Dermis microvascular lymphatic vessel endothelial cell (primary cell): ENCODE measurements at places on chromosomes 11 and 22. TPM values are rescaled to one million over a fixed set of nuclear protein-coding genes. Genes with fewer than 3 reads are reported as not detected.

DNA sequence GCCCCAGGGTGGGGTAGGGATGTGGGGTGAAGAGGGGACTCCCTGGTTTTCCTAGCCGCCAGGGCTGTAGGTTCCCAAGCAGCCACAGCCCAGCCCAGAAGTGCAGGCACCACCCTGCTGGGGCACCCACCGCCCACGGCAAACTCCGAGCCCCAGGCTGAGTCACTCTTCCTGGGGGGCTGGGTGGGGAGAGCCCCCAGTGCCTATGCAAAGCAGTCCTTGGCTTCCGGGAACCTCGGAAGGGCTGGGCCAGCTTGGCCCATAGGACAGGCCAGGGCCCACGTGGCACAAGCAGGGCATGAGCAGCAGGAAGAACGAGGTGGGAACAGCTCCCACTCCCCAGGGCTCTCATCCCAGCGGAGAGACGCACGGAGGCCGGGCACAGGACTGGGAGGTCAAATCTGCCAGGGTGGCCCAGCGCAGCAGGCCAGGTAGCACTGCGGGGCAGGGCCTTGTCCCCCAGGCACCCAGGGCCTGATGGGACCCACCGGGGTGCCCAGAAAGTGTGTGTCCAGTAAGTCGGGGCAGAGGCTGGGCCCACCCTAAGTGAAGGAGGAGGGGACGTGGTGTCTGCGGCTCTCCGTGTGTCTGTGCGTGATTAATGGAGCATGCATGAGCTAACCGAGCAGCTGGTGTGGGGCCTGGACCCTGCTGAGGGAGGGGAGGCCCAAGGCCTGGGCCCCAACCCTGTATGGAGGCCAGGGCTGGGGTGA, 4.6 kb upstream of the IL17REL start:
- DNase-seq, result no peak

DNA sequence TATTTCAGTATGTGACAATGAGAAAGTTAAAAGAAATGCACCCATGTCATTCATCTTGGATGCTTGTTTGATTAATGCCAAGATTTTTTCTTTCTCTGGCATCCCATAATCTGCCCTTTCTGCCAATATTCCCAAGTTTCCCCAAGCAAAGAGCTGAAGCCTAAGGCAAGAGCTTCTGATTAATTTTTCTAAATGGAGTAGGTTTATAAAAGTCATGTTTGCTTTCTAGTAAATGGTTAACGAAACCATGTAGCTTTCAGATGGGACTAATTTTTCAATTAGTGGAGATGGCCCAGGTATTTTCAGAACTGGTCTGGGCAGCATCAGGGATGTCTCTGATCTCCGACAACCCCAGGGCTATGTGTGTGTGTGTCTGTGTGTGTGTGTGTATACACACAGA, 55.3 kb downstream of the LRRC4C start:
- DNase-seq, result no peak

DNA sequence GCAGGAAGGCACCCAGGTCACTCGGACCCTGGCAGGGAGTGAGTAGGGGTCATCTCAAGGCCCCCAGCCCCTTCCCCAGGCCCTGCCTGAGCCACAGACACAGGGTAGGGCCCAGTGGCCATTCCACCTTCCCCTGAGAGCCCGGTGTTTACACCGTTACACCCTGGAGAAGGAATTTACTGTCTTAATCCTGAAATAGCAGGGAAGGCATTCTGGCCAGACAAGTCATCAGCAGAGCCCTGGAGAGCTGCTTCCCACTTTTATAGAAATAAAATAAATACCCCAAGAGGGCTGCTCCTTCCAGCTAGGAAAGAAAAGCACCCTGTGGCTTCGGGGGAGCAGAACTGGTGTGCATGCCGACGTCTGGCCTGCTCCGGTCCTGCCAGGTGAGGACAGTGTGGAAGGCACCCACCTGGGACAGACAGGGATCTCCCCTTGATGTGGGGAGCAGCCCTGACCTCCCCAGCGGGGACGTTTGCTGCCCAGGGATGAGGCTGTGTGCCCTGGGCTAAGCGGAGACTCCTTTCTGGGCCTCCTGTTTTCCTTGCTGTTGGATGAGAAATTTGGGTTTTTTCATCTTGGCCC, 180.0 kb downstream of the MN1 start:
- no peak for DNase-seq

GRCh38 chr11:66768818-66769217, 39.8 kb upstream of the SPTBN2 start:
- DNase-seq, result no peak

The SNU13 gene
- total RNA-seq, result 67.3 and 89.5 TPM in 2 replicates

The CNTF gene
- total RNA-seq, result 1.2 and 1.3 TPM in 2 replicates

The CD59 gene
- total RNA-seq, result 669 and 765 TPM in 2 replicates

The FOLH1 gene
- total RNA-seq, result under 0.01 TPM in 1 of 2 replicates, not detected in the other

The SCUBE2 gene
- 0.77 and 1.5 TPM in 2 replicates for total RNA-seq

The PRG3 gene
- not detected in 2 replicates for total RNA-seq
